Activated gamma-delta T cell treated with anti-CD3 and anti-CD28 coated beads, Interleukin-2, amount 50 U/mL, for 16 hours (primary cell): ENCODE measurements at places on chromosomes 3 and 15.

GRCh38 chr15:84887938-84888337 is 3.5 kb downstream of the SLC28A1 start:
- no peak for DNase-seq

- DNase-seq: no peak
These were observed 3.1 kb downstream of the CIAO2A start for GRCh38 chr15:64090527-64090926.

DNA sequence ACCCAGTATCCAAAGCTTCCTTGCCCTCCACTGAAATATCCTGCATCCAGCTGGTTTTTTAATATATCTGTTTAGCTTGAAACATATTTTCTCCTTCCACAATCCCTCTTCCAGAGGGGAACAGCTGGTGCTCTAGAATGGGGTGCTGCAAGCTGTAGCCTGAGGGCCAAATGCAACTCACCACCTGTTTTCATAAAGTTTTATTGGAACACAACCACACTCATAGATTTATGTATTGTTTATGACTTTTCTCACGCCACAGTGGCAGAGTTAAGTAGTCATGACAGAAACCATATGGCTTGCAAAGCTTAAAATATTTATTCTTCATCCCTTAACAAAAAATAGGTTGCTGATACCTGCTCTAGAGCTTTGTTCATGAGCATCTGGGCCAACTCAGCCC is 298.7 kb downstream of the CLSTN2 start:
- no peak for DNase-seq

- DNase-seq: no peak
These were observed 173.4 kb downstream of the USP13 start for GRCh38 chr3:179826247-179826637.

GRCh38 chr15:96736384-96736783 is 405.9 kb downstream of the NR2F2 start:
- DNase-seq: no peak
